Myocyte (in vitro differentiated cells): ENCODE measurements at places on chromosomes 2 and 18. TPM values are rescaled to one million over a fixed set of nuclear protein-coding genes. Genes with fewer than 3 reads are reported as not detected.

The SCN7A gene
- total RNA-seq, result 0.16 and 0.21 TPM in 2 replicates

DNA sequence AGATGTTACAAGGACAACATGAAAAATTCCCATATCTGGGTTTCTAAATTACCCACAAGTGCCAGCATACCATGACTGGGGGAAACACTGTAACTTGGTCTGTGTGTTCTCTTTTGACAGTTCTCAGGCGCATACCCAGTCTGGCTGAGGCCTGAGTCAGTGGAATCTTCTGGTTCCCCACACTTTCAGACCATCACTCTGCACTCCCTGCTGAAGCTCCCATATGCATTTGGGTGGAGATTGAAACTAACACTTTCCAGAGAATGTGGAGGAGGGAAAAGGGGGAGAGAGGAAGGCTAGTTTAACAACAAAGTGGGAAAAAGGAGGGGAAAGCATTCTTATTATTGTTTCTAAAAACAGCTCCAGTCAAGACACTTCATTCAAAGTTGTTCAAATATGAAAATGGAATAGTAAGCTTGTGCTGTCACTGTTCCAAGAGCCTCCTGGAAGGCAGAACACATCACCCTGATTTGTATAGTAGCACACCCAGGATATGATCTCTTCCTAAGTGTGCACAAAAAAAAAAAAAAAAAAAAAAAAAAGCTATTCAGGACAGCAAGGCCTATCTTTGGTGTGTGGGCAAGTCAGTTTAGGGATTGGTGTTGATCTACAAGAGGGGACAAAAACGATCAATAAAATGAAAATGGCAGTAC is 48.1 kb upstream of the CTIF start:
- no peak for DNase-seq

DNA sequence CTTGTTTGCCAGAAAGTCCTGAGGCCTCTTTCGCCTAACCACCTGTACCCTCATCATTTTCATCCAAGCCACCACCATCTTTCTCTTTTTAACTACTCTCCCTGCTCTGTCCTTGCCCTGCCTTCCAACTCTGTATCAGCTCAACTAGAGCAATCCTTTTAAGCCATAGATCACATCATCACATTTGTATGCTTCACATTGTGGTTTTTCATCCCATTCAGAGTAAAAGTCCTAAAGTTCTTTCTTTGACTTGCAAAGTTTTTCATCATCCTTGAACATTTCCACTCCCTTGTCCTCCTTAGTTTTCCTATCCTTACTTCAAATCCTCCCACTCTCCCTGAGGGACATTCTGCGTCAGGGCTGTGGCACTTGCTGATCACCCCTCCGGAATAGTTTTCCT is 73.9 kb downstream of the SLC39A10 start:
- DNase-seq, result no peak

- DNase-seq, result no peak
Measured at GRCh38 chr2:147855977-147856376, 11.1 kb downstream of the ACVR2A start.

- no peak for DNase-seq
Measured at GRCh38 chr2:9137379-9138150, 69.0 kb upstream of the ASAP2 start.

GRCh38 chr18:13382366-13382953 is 163.9 kb downstream of the LDLRAD4 start:
- DNase-seq, result no peak

DNA sequence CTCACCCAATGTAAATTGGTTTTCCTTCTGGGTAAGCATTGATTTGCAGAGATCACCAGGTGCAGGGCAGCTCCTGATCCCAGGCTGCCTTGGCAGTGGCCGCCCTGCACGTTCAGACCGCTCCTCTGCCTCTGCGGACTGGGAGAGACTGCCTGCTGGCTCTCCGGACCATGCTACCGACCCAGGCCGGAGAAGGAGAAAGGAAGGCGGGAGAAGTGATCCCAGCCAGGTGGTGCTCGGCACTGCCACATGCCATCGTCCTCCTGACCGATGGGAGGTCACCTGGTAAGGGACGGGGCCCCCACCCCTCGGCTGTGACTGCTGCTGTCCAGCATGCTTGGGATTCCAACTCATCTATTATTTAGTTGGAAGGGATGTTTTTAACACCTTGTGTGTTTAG is 108.1 kb upstream of the POU3F3 start:
- DNase-seq, result no peak

DNA sequence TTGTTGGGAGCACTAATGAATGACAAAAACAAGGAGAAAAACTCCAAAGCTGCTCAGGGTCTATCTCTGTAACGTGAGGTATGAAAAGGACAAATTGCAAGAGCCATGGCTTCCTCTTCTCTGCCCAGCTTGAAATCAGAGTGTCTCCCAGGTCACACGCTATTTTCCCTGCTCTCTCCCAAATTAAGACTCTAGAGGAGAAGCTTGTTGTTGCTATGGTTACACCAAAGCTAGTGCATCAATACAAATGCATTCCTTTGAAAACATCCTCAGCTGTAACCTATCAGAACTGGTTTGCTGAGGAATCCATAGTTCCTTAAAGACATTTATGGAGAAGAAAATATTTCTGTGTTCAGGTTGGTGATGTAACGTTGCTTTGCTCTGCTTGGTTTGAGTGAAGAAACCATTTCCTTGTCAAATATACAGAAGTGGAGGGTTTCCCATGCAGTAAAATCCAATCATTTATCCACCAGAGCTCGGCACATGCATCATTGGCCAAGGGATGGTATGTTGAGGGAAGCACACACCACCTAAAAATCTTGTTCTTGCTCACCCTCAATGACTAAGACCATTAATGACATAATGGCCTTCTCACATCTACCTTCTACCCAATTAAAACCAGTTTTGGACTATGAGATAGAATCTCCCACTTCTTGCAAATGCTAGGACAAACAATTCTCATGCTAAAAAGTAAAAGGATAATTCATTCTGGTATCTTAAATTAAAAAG is 2135.6 kb upstream of the CELF4 start:
- DNase-seq, result no peak

- no peak for DNase-seq
Measured at GRCh38 chr2:241120440-241120839, 18.4 kb upstream of the MTERF4 start.

GRCh38 chr18:43994381-43994780 is 686.3 kb upstream of the SETBP1 start:
- no peak for DNase-seq
